Stimulated activated CD8-positive, alpha-beta memory T cell treated with anti-CD3 and anti-CD28 coated beads, Interleukin-4, amount 100 ng/mL, for 1 hour (primary cell): ENCODE measurements at places on chromosomes 1 and 21.

DNA sequence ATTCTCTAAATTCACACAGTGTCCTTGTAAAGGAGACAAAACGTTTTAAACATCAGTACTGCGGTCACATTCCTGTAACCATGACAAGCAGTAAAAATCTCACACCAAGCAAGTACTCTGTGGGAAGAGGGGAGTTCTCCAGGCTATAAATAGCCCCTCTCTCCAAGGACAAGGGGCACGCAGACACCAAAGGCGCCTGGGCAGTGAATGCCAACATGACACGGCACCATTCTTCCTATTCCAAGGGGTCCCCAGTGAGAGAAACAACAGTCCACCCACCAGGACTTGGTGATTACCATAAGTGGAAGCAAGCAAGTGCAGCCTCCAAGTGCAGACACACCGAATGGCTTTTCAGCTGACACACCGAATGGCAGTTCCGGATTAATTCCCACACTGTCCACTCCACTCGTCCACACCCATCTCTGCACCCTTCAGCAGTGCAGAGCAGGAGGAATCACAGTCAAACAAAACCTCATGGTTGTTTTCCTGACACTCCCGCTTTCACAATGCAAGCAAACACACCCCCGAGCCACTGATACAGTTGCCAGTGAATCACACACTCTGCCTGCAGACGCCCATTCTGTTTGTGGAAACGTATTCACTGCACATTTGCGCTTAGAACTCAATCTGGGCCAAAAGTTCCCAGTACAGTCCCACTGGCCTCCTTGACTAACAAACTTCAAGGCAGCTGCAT is 1.8 kb downstream of the PTTG1IP start:
- DNase-seq = no peak

DNA sequence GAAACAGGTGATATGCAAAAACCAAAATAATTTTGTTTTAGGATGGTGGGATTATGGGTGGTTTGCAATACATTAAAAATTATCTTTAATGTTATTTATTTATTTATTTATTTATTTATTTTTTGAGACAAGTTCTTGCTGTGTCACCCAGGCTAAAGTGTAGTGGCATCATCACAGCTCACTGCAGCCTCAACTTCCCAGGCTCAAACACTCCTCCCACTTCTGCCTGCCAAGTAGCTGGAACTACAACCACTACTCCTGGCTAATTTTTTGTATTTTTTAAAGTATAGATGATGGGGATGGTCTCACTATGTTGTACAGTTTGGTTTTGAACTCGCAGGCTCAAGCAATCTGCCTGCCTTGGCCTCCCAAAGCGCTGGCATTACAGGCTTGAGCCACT is 6.5 kb upstream of the PYCR2 start:
- DNase-seq = no peak

- DNase-seq = no peak
Measured at GRCh38 chr1:24893431-24893830, 36.6 kb downstream of the RUNX3 start.

DNA sequence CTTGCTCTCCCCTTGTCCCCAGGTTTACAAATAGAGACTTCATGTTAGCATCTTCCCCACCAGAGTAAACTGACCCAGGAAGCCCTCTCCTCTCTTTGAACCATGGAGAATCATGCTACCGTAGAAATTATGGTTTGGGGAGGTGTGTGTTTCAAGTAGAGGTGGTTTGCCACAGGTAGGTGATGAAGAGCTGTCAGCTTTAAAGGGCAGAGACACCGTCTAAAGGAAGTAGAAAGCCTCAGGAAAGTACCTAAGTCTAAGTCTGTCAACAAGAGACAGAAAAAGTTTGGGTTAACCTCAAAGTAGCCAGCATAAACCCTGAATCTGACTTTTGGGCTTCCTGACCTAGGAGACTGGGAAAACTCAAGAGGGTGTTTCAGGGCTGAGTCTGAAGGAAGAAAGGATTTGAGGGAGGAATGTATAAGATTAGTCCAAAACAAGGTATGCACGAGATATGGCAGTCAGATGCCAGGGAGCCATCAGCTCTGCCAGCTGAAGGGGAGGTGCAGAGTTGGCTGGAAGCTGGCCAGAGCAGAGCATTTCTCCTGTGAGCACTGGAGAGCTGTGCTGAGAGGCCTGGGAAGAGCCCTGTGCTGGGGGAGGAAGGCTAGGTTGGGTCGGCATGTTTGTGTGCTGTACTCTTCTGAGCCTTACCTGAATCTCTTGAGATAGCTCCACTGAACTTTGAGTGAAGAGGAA is 14.3 kb downstream of the ADAMTSL4 start:
- no peak for DNase-seq

DNA sequence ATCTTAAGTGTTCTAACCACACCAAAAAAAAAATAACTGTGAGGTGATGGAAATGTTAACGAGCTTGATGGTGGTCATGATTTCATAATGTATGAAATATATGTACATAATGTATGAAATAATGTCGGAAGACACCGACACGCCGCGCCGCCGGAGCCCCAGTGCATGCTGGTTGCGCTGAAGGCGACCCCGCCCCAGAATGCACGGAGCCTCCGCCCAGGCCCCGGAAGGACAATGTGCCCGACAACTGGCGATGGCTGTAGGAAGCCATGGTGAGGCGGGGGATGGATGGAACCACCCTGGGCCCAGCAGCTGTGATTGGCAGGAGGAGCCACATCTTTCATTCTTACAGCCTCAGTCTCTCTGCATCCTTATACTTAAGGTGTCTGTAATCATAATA is 7.4 kb downstream of the OR2T10 start:
- DNase-seq = no peak

- no peak for DNase-seq
Measured at GRCh38 chr1:180530501-180530900, 28.1 kb upstream of the ACBD6 start.

- DNase-seq = no peak
Measured at GRCh38 chr1:52641307-52641706, 8.3 kb downstream of the SHISAL2A start.

GRCh38 chr1:175146529-175147213 is 45.9 kb downstream of the KIAA0040 start:
- DNase-seq = peak; percentile 15

- DNase-seq = no peak
Measured at GRCh38 chr1:53871221-53871620, 18.4 kb downstream of the YIPF1 start.

- no peak for DNase-seq
Measured at GRCh38 chr1:89550995-89551394, 26.4 kb downstream of the LRRC8B start.

DNA sequence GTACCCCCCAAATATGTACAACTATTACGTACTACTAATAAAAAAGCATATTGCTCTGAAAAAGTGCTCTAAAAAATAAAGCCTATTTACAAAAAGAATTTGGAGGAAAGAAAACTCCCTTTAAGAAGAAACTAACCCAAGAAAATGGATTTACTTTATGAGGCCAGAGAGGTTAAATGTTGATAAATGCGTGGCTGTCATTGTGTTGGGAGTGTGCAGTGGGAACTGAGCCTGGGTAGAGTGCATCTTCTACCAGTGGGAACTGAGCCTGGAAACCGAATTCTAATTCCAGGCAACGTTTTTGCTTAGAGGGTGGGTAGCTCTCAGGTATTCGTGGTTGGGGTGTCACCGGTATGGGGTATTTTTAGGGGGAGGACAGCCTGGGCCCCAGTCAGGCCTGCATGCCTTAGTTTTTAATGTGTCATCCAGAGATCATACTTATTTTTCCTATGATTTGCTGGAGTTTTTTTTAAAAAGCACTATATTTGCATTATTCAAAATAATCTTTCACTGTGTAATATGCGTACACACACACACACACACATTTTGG is 24.1 kb upstream of the RNF187 start:
- no peak for DNase-seq

DNA sequence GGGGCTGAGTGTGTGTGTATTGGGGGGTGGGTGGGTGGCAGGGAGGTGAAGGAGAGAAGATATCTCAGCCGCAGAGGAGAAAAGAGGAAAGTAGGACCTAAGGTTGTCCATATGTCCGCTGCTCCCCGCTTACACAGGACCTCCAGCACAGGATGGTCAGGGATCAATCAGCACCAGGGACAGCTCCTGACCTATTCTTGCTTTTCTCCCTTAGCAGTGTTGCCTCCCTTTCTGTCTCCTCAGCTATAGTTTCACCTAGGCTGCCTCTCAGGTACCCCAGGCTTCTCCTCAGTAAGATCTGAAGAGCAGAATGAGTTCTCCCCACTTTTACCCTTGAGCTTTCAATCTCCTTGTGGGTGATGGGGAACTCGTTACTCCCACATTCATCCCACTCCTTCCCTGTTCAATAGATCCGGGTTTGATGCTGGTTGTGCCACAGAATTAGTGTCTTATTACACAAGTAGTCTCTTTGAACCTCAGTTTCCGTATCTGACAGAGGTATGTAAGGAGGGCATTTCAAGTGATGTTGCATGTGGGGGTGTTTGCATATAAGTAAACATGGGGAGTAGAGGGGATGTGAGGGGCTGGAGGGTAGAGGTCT is 1.4 kb upstream of the DPH2 start:
- DNase-seq = no peak

GRCh38 chr1:54965624-54966340 is 14.6 kb upstream of the TMEM61 start:
- no peak for DNase-seq

DNA sequence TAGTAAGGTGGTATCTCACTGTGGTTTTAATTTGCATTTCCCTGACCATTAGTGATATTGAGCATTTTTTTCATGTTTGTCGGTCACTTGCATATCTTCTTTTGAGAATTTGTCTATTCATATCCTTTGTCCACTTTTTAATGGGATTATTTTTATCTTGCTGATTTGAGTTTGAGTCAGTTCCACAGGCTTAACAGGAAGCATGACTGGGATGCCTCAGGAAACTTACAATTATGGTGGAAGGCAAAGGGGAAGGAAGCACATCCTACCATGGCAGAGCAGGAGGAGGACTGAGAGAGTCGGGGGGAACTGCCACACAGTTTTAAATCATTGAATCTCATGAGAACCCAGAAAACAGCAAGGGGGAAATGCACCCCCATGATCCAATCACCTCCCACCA is 51.1 kb downstream of the ODF2L start:
- DNase-seq = no peak

DNA sequence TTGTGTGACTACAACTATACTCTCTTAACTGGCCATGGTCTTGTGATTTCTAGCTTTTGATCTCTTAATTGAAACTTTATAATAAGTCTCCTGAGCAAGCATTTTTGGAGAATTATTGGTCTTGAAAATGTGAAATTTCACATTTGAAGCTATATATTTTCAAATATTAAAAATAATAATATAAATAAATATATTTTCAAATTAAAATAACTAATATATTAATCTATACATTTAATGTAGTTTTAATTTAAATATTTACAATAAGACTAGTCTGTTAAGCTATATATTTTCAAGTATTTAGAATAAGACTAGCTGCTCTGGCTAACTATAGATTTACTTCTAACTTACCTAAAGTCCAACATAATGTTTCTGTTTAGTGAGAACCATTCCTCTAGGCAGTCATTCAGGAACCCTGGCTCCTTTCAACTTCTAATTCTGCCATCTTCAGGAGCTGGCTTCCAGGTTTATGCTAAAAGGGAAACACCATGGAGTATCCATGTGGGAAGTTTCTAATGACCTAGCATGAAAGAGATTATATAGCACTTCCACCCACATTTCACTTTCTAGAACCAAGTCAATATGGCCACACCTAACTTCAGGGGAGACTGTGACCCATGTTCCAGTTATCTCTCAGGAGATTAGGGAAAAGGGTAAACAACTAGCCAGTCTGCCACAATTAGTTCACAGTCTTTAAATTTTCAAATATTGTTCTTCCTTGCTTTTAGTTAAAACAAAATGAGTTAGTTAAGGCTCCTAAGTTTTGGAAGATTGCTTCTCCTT is 31.9 kb upstream of the TSHB start:
- no peak for DNase-seq

DNA sequence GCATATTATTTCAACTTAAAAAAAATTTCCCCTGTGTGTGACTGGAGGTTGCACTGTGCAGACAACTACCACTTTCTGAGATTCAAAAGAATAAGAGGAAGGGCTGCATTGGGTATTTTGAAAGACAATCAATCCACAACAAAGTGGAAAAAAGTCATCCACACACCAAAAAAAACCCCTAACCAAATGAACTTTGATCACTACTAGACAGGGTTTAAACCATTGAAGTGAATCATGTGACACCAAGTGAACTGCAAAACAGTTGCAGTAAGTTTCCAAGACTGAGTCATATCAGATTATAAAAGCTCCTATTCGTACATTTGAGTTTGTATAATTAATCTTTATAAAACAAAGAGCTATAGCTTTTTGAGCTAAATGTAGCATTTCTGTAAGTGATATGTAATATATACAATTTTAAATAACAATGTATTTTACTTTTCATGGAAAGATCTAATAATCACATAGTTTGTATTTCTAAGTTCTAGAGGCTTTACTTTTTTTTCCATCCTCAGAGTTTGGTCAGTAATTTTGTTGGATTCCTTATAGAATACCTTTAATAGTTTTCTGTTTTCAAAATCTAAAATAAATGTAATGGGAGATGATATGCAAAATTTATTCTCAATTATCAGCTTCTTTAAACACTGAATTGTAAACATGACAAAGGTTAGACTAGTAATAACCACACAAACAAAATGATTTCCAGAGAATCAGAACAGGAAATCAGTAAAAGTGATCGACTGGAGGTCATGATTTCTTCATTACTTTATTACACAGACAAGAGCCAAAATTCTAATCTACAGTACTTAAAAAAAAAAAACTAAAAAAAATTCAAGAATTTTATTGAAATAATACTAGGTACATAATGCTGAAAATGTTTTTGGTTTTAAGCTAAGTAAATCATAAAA is 50.5 kb upstream of the GFI1 start:
- no peak for DNase-seq

DNA sequence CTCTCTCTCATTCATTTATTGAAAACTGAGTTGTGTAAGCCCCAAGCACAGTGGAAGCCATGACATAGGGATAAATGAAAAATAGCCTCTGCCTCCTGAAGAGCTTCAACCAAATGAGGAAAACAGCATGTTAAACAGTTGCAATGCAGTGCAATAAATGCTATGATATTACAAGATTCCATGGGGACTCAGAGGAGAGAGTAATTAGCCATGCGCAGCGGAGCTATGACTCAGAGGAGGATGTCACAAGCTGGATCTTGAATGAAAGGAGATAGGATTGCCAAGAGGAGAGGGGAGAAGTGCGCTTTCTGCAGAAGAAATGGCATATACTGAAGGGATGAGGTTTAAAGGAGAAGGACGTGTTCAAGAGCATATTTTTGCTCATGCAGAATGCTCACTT is 231.3 kb upstream of the PLXNA2 start:
- no peak for DNase-seq

DNA sequence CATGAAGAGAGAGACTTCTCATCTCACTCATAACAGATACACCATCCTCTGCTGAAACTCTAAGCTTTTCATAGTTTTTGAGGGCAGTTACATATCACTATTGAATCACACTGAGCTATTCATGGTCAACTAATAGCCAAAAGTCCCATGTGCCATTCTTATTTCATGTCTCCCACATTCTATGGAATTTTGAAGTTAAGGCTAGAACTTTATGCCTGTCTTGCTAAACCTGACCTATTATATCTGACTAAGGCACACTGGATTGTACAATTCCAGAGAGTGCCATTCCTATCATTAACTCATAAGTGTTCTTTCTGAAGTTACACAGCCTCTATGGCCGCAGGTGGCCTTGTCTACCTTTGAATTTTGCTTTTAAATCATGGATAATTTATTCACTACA is 254.3 kb downstream of the PTPRC start:
- DNase-seq = no peak
